CD4-positive, alpha-beta T cell treated with Interleukin-1 beta for 1 hour (primary cell): ENCODE measurements at places on chromosomes 2 and 18.

GRCh38 chr2:105309147-105309545 is 20.4 kb downstream of the TGFBRAP1 start:
- DNase-seq, result no peak

DNA sequence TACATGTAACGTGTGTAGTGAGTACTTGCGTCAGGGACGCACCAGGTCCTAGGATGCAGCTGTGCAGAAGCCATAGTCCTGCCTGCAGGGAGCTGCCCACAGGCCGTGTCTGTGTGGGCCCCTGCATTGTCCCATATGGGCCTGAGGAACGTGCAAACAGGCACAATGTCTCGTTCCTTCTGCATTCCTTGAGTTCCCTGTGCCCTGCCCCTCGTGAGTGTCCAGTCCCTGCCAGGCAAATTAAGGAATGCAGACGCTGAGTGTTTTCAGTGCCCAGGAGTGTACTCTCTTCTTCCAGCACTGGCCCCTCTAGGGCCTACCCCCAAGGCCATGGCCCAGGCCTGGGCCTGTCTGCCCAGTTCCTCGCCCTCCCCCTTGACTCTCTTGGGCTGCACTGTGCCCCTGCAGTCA is 61.8 kb downstream of the FAM168B start:
- DNase-seq, result no peak

DNA sequence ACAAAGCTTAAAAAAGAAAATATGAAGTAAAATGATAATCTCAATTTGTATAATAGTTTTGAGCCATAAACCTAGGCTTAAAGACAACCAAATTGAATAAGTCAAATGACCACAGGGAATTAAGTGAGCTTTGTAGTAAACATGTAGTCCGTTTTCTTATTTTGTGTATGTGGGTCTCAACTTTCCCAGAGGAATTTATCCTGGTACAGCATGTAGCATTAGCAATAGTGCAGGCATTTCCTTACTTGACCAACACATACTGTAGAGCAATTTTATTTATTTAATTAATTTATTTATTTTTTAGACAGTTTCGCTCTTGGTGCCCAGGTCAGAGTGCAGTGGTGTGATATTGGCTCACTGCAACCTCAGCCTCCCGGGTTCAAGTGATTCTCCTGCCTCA is 37.5 kb upstream of the MTCL1 start:
- no peak for DNase-seq

DNA sequence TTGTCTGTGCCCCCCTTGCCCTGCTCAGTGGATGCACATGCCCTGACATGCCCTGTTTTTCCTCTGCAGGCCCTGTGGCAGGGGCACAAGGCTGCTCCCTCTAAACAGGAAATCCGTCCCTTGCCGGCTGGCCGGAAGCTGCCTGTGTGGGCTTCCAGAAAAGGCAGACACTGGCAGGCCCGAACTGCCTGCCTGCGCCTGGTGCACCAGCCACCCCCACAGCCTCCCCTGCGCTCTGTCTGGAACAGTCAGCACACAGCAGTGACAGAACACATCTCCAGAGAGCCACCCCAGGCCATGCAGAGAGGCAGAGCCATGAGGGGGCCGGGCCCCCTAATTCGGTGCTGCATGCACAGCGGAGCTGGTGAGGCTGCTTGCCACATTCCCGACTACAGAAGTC is 33.5 kb downstream of the LOXHD1 start:
- DNase-seq, result peak; percentile 11

DNA sequence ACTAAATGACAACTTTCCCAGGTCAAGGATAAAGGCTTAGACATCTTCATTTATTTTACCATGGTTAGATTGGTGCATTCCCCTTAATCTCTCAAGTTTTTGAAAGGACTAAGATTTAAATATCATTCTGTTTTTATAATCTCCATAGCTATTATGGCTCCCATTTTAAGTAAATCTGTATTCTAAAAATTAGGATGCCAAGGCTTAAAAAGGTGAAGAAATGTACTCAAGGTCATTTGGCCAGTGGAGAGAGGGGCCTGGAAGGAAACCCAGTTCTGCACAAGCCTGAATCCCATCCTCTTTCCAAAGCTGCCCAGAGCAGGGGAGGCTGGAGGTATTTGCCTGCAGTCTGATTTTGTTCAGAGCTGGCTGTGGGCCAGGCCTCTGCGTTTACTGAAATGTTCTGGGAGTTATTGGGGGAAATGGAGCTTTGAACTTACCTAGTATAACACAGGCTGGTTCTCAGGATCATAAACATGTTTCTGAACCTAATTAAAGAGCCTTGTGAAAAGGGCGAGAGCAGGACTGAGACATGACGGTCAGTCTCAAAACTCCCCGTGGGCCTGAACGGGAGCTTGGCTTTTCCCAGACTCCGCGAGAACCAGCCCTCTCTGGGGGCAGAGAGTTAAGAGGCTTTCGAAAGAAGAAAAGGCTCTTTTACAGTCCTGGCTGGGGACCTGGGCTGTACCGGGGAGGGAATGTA is 85.6 kb downstream of the DDX1 start:
- no peak for DNase-seq

DNA sequence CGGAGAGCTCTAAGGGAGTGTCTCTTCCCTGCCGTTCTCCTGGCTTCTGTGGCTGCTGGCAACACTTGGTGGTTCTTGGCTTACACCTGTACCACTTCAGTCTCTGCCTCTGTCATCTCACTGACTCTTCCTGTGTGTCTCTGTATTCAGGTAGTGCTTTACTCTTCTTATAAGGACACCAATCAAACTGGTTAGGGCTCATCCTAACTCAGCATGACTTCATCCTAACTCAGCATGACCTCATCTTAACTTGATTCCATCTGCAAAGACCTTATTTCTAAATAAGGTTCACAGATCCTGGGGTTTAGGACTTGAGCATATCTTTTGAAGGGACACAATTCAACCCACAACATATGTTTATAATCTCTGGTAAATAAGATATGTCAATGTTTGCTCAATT is 51.6 kb upstream of the DSEL start:
- no peak for DNase-seq

GRCh38 chr2:163774862-163775261 is 39.1 kb upstream of the FIGN start:
- DNase-seq, result no peak

GRCh38 chr2:115194623-115195022 is 752.2 kb downstream of the DPP10 start:
- no peak for DNase-seq

GRCh38 chr2:43508209-43508608 is 87.6 kb downstream of the THADA start:
- no peak for DNase-seq

GRCh38 chr2:228649876-228650275 is 468.4 kb upstream of the SPHKAP start:
- no peak for DNase-seq

- no peak for DNase-seq
Observed at GRCh38 chr2:173054466-173054865, 21.2 kb upstream of the MAP3K20 start.

GRCh38 chr2:88831071-88831791 is 139.8 kb downstream of the RPIA start:
- no peak for DNase-seq
